Activated CD8-positive, alpha-beta memory T cell treated with anti-CD3 and anti-CD28 coated beads for 4 hours (primary cell): ENCODE measurements at places on chromosomes 3 and 15.

DNA sequence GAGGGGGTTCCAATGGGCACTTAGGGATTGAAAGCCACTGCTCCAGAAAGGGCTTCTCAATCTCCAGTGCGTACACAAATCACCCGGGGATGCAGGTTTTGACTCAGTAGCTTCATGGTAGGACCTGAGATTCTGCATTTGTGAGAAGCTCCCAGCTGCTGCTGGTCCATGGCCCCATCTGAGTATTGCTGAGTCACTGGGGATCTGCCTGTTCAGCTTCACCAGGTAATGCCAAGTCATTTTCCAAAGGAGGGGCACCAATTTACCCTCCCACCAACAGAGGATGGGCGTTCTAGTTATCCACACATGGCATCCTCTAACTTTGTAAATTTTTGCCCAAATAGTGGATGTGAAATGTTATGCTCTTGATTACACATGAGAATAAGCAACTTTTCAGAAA, 12.9 kb upstream of the CEMIP start:
- DNase-seq = no peak

DNA sequence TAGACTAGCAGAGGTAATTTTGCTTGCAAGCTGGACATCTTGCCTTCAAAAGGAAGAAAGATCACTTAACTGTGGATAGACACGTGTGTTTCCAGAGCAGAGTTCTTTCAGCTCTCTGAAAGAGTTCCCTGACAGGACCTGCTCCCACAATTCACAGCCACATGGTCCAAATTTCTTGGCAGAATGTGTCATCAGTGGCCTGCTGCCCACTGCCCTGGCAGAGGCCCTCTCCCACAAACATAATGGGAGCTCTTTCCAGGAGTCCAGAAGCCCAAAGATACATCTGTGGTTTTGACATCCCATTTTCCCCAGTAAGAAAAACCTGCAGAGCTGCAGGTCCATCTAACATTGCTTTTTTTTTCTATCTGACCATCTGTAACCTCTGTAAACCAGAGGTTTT, 48.3 kb downstream of the SERPINI1 start:
- DNase-seq = no peak

DNA sequence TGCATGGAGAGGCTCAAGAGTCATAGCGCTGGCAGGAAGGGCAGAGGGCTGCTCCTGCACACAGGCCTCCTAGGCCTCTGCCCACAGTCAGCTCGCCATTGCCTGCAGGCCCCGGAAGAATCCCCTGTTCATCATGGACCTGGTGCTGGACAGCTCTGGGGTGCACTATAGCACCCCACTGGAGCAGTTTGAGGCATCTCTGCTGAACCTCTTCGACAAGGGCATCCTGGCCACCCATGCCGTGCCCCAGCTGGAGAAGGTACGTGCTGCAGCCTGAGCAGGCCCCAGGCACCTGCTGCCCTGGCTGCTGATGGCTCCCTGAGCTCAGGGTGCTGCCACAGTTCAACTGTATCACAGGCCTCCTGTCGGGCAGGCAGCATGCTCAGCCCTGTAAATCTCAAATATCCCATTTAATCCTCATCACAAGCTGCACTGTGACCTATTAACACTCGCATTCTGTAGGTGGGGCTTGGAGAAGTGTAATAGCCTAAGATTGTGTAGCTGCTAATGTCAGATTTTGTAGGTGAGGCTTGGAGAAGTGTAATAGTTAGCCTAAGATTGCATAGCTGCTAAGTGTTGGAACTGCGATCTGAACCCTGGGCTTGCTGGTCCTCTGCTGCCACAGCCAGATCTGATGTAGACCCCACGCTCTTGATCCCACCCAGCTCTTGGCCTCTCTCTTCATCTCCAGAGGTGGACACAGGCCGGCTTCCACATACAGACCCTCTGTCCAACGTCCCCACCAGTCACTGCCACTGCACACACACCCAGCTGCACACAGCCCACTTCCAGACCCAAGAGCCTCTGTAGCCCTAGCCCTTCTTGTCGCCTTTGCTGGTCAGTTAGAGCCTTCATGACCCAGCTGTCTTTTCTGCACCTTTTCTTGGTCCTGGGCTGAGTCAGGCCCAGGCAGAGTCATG, 31.9 kb downstream of the DNAH1 start:
- DNase-seq = no peak

- DNase-seq = no peak
Observed at GRCh38 chr3:109125902-109126301, 8.0 kb upstream of the MORC1 start.

DNA sequence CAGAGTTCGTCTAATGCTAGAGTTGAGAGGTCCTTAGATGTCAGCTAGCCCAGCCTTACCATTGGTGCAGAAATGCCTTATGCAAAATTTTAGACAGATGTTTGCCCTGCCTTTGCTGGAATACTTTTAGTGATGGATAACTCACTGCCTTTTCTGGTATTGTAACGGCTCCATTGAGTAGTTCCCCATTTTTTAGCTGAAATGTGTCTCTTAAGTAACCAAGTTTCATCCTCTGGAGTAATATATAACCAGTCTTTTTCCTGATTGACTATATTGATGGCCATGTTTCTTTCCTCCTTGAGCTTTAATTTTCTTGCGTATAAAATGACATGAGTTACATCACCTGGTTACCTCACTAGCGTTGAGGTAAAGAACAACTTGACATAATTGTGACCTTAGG, 45.0 kb downstream of the SNRK start:
- DNase-seq = no peak

DNA sequence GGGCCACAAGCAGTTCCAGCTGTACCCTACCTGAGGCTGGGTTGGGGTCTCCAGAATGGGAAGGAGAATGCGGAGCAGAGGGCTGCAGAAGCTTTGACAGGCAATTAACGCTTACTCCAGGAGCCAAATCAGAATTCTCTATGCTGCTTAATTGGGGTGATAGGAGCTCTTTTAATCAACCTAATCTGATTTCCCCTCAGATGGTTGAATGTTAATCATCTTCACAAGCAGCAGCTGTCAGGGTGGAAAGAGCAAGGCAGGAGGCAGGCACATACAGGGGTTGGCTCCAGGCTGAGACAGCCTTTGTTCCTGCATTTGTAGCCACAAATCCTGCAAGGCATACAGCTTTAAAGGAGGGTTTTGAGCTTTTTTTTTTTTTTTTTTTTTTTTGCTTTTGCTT, 2.6 kb downstream of the CILP start:
- no peak for DNase-seq
